ENCODE measurements at places on chromosomes 12 and 14.

- no peak for DNase-seq
These were observed 55.2 kb upstream of the PTGR2 start for GRCh38 chr14:73796415-73796814.

GRCh38 chr12:6071589-6071988 lies 52.9 kb downstream of the VWF start:
- DNase-seq, result no peak

DNA sequence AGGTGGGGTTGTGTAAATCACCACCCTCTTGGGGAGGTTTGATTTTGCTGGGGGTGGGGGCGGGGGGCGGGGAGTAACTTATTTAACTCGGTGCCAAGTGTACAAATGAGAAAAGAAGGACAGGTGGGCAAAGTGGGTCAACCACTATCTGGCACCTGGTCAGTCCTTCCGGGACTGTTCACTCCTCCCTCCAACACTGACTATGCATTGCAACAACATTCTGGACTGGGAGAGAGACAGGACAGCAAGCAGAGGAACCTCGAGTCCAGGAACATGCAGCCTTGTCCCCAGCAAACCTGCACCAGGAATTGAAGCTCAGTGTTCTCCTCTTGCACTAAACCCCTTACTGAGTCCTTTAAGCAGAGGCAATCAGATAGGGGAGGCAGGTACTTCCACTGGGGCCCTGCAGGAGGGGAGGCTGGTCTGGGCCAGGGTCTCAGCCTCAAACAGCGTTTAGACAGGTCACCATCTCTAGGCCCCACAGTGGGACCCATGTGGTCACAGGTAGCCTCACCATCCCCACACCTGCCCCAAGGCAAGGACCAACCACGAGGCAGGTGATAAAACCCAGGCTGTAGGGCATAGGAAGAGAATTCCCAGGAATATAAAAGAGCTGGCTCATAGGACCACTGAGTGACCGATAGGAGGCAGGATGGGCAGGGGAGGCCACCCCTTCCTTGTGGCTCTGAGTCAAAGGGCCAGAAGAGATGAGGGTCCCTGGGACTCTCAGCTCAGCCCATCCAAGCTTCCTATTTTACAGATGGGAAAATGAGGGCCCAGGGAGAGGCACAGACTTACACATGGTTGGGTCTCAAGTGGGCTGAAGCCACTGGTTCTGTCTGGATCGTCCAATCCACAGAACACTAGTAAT lies 9.8 kb downstream of the CCDC85C start:
- DNase-seq, result no peak

DNA sequence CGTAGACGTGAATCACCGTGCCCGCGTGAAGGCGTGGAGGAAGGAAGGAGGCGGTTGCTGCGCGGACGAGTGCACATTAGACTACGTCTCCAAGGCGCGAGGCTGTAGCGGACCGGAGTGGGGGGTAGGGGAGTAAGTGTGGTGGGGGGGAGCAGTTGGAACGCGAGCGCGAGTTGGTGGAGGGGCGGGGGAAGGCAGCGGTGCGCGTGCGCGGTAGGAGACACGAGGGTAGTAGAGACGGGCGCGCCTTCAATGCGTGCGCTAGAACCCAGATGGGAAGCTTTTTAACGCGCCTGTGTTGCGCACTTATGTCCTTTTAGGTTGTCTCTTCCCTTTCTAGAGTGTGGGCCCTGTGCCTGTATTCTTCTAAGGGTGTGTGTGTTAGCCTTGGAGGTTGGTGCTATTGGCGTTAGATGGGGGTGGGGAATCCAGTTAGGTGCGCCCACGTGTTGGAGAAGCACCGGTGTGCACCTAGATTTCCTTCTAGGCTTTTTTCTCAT lies 604 bp downstream of the EIF4B start:
- peak; percentile 82 for DNase-seq

- no peak for DNase-seq
These were observed 14.6 kb upstream of the KANSL2 start for GRCh38 chr12:48696626-48697025.

DNA sequence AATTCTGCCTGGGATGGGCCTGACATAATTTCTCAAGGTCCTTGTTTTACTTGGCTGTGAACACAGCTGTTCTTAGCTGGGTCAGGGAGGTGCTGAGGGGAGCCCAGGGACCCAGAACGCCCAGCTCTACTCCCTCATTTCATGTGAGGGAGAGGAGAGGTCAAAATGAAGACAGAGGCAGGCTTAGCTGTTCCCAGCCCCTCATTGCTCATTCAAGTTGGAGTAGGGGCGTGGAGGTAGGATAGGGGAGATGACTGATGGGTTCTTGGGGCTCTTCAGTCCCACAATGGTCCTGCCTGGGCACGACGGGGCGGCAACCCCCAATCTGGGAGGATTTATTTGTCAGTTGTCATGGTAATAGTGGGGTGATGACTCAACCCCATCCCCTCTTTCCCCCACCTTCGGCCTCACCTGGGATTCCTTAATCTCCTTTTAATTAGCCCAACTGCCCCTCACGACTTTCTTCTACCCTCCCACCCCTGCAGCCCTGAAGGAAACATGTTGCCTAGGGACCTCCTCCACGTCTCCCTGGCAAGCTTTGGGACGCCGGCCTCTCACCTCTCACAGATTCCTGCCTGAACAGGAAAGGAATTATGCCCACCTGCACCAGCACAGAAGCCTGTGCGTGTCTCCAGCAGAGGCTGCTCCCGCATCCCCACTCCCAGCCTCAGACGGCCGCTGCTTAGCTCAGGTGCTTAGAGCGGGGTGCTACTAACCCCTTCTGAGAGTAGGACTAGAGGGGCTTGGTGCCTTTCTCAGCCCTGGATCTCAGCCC lies 10.2 kb downstream of the SPRYD3 start:
- DNase-seq, result no peak

- DNase-seq, result no peak
These were observed 45.5 kb downstream of the ACADS start for GRCh38 chr12:120771097-120771496.

- no peak for DNase-seq
These were observed 635 bp downstream of the LTA4H start for GRCh38 chr12:96034621-96035282.

DNA sequence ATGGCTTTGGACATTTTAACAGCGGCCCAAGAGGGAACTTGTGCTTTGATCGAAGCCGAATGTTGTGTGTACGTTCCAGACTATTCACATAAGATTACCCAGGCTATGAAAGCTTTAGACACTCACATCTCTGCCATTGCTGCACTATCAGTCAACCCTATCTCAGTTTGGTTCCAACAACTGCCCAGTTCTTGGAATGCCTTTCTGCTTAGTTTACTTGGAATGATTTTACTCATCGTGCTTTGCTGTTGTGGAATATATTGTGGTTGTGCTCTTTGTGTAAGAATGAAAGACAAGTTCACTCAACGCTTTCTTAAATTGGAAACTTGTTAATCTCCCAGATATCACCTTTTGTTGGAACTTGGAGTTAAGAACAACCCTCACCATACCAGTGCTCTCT lies 498.2 kb downstream of the GLT1D1 start:
- DNase-seq, result no peak
